ENCODE measurements at places on chromosomes 16 and 17.

DNA sequence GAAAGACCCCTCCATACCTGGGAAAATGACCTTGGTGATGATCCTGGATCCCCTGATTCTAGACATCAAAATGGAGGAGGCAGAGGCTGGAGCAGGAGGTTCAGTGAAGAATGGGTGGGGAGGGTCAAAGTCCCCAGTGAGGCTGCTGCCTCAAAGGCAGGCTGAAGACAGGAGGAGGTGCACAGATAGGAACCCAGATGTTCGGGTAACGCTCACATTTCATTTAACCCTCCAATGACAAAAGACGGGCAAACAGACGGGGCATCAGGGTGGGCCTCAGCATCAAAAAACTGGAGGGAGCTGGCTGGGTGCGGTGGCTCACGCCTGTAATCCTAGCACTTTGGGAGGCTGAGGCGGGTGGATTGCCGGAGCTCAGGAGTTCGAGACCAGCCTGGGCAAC, at the start of gene ANKRD40CL:
ANKRD40CL (minus strand) TSS at position 73 of the 400 bp plus-strand sequence. CDS start 605 bp downstream, outside the sequence.
- DNase-seq = no peak

- DNase-seq = no peak
Observed at GRCh38 chr16:4628283-4628682, 3.7 kb downstream of the MGRN1 start.

DNA sequence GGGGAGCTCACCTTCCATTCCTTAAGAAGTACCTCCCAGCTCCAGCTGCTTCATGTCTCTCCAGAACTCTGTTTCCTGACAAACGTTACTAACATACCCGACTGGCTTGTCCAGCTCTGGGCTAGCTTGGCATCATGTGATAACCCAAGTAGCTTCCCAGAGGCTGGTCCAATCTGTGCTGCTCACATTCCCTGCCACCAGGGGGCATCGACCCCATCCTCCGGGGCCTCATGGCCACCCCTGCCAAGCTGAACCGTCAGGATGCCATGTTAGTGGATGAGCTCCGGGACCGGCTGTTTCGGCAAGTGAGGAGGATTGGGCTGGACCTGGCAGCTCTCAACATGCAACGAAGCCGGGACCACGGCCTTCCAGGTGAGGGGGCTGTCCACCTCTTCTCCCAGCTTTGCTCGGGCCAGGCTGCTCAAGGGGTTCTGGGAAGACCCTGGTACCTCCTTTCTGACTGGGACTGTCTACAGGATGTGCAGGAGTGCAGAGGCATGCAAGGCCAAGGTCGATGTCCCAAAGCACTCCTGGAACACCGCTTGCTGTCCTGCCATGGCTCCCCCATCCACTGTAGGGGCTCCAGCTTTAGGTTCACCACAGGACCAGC, 7.6 kb downstream of the EPX start:
- no peak for DNase-seq

DNA sequence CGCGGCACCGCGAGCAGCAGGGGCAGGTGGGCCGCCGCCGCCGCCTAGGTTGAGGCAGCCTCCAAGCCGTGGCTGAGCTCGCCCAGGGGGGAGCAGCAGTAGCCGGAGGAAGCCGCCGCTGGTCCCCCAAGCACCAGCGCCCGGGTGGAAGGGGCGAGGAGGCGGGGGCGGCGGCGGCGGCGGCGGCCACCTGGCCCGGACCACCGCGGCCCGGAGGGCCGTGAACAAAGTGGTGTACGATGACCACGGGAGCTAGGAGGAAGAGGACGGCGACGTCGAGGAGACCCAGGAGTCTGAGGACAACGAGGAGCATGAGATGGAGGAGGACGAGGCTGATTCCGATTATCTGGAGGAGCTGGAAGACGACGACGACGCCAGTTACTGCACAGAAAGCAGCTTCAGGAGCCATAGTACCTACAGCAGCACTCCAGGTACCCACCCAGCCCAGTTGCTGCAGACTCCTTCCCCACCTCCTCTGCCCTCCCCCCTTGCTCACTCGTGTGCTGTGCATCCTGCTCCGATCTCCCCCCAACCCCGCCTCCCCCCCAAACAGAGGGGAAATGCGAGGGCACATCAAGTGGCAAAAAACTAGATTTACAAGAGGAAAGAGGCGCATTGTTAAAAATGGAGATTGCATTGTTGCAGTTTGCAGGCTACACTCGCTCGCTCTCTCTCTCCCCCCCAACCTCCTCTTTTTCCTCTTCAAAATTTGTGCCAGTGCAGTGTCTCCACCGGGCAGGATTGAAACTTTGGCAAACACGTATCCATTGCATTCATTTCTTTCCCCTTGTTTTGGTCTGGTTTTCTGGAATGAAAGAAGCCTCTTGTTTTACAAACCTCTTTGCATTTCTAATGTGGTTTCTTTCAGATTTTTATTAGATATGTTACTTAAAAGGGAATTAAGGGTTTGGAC, 41.8 kb upstream of the AMZ2 start:
- DNase-seq = no peak

DNA sequence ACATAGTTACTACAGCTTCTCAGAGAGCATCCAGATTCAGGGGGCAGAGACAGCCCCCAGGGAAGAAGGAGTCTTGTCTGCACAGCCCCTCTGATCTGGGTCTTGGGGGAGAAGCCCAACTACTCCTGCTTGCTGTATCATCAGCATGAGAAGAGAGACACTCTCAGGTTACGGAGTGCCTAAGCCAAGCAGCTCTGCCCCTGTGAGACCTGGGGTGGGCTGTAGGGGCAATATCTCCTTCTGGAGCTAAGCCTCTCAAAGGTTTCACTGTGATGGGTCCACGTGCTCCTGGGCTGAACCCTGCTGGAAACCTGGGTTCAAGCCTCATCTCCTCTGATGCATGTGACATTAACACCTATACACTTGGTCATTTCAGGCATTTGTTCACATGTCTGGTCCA, 123.2 kb downstream of the CPPED1 start:
- DNase-seq = no peak

DNA sequence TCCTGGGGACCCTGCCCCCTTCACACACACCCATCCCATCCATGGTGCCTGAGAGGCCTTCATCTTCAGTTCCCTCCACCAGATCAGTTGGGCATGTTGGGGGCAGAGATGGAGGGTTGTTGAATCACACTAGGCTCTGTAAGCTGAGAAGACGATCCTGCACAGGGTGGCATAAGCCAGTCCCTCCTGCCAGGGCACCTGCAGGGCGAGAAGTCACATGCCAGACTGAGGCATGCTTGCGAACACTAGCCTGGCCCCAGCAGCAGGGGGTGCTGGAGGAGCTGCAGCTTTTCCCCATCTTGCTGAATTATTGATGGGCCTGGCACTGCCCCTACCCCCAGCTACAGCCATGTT, 6.1 kb upstream of the TBX2 start:
- no peak for DNase-seq

DNA sequence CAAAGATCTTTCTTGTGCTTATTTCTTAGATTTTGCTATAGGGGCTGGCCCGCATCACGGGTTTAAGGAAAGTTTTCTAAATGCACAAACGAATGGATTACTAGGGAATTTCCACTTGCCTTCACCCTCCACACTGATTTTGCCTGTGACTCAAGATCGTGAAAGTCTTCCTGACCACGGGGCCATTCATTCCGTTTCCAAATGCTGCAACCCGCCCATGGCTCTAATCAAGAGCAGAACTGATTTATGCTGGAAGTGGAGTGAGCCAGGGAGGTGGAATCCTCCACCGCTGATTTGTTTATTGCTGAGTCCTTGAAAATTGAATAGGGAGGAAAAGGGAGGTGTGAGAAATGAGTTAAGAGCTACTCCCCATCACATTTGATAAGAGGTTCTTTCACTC, 52.4 kb downstream of the CA10 start:
- DNase-seq = no peak

GRCh38 chr16:53071748-53072301, 17.0 kb downstream of the CHD9 start:
- no peak for DNase-seq

- no peak for DNase-seq
Observed at GRCh38 chr16:51896013-51896412, 650.9 kb downstream of the TOX3 start.

DNA sequence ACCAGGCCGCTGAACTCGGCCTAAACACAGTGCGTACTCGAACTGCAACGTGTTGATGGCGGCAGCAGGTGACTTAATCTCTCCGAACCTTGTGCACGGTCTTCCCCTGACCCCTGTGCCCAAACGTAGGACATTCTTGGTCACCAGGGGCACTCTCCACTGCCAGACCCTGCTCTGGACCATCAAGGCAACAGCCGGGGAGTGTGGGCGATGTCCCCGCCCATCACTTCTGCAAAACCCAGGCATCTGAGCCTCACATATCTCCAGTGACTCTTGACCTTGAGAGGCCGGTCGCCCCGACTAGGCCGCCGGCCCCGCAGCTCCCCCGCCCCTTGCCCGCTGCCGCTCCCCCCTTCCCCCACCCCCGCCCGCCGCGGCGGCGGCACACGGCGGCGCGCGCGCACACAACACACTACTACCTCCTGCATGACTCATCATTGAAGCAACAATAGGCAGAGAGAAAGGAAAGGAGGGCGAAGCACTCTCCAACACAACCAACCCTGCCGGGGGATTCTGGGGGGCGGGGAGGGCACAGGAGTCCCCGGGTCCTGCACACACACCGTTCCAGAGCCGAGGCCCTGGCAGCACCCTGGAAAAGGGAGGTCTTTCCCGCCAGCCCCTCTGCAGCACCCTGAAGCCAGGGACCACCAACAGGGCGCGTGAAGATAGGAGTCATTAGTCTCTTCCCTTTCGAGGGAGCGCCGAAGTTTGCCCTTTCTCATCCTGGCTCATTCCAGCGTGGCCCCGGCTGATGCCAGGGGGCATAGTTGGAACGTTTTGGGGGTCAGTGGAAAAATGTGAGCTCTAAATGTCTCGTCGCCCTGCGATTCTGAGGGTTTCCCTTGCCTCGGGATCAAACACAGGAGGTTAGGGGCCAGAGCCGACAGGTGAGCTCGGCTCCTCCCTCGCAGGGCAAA, 1.9 kb downstream of the MNT start:
- no peak for DNase-seq

GRCh38 chr16:88799569-88800276, 3.9 kb upstream of the CDT1 start:
- no peak for DNase-seq

GRCh38 chr16:67509016-67509415, 19.6 kb upstream of the RIPOR1 start:
- no peak for DNase-seq

GRCh38 chr16:48813485-48813884, 203.5 kb upstream of the N4BP1 start:
- no peak for DNase-seq

DNA sequence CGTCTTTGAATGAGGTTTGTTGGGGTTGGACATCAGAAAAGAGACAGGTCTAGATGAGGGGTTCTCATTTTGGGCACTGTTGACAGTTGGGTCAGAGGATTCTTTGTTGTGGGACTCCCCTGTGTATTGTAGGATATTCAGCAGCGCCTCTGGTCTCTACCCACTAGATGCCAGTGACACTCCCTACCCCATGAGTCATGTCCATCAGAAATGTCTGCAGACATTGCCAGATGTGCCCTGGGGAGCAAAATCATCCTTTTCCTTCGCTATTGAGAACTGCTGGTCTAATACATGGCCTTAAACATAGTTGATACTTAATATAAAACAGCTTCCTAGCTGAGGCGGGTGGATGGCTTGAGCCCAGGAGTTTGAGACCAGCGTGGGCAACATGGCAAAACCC, 3.1 kb downstream of the ABAT start:
- DNase-seq = no peak

- no peak for DNase-seq
Observed at GRCh38 chr16:79560318-79560717, 40.2 kb downstream of the MAF start.

GRCh38 chr16:13864689-13865088, 55.3 kb upstream of the ERCC4 start:
- DNase-seq = no peak

DNA sequence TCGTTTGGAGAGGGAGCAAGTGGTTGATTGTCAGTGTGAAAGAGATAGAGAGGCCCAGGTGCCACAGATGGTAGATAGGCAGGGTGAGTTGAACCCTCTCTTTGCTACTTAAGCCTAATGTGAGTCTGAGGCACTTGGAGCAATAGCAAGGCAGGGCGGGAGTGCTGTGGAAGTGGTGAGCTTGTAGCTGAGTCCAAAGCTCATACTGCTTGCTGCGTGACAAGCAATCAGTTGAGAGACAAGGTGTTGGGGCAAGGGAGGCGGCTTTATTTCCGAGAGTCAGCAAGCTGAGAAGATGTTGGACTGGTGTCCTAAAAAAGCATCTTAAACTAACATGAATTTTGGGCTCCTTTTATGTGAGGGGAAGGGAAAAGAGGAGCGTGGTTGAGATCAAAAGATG, 112.9 kb upstream of the ZKSCAN2 start:
- DNase-seq = no peak

DNA sequence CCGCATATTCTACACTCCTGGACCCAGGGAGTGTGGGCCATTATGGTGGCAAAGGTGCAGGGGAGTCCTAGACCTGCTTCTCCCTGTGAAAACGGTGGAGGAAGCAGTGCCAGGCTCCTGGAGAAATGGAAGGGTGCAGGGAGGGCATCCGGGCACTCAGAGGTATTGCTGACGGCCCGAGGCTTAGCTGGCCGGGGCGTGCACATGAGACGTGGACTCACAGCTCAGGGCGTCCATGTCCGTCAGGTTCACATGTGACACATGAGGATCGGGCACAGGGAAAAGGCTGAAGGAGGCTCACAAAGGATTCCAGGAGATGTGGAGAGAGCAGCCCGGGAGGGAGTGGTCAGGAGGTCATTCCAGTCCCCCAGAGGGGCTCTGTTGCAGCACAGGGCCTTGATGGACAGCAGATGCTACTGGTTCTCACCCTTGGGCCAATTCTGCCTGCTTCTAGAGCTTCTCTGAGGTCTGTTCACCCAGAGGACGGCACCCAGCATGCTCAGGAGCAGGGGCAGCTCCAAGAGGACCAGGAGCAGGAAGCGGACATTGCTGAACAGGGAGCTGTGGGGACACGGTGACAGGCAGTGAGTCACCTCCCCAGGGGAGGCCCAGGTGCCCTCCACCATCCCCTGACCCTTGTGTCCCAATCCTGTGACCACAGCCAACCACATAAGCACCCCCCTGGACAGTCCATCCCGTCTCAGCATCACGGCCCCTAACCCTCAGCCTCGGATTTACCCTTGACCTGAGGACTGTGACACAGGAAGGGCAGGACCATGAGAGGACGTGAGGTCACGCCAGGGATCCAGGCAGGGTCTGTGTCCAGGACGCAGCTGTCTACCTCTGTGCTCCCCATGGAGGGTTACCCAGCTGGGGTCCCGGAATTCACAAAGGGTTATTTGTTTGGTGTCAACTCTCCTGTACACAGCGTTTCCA, 4.5 kb downstream of the CD300C start:
- no peak for DNase-seq

- DNase-seq = no peak
Observed at GRCh38 chr17:10075919-10076318, 122.5 kb downstream of the GAS7 start.
